ENCODE measurements at places on chromosomes 4 and X. TPM values are rescaled to one million over a fixed set of nuclear protein-coding genes. Genes with fewer than 3 reads are reported as not detected.

CT47B1 gene
- total RNA-seq: not detected

TCP11X2 gene
- total RNA-seq: not detected

IGSF1 gene
- total RNA-seq: 0.64 TPM

DNA sequence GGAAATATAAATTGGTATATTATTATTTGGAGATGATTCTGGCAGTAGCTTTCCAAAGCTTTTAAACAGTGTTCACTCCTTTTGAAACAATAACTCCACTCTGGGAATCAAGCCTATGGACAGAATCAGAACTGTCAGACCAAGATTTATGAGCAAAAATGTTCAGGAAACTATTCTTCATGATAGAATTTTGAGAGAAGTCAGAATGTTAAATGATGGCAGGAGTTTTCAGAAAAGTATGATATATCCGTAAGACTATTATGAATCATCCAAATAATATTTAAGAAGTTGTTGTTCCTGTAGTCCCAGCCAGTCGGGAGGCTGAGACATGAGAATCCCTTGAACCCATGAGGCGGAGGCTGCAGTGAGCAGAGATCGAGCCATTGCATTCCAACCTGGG, 50.5 kb upstream of the ADGRG2 start:
- no peak for DNase-seq

- no peak for DNase-seq
Measured at GRCh38 chrX:106201502-106202178, 33.5 kb downstream of the PWWP3B start.

DNA sequence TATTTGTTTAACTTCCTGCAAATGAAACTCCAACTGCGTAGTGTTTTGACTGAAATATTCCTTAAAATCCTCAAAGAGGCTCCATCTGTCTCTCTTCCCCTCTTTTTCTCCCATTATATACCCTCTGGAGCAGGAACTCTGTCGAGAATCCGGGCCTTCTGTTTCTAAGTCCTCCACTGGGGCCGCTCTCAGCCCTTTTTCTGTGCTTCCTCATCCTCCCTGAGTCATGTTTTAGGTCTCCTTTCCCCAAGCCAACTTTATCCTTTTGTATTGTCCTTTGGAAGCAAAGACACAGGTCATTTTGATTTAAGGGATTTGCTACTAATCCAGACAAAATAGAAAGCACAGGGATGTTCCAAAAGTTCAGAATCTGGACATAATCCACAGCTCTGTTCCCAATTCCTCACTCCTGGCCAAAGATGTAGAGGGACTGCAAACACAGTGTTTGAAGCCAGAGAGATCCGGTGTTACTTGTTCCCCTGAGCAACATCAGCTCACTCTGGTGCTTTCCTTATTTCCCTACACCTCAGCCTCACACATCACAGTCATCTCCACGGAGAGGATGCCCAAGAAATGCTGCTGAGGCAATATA, 131.0 kb upstream of the KLF3 start:
- DNase-seq: no peak

DNA sequence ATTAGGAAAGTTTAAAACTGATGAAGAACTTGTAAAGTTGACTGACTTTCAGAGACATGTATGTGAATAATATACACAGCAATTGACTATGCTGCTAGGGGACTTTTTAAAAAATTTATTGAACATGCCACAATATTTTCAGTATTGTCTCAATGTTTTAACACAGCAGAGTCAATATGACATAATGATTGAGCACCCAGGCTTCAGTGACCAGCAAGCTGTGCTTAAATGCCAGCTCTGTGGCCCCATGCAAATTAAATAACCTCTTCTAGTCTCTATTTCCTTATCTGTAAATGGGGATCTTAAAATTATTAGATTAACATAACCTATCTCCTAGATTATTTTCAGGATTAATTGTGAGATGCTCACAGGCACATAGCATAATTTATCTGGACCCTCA, 56.8 kb upstream of the TXK start:
- no peak for DNase-seq

- DNase-seq: no peak
Measured at GRCh38 chr4:169260217-169260866, 10.4 kb downstream of the SH3RF1 start.

GRCh38 chr4:145861336-145862318, 77.0 kb downstream of the ZNF827 start:
- DNase-seq: no peak

DNA sequence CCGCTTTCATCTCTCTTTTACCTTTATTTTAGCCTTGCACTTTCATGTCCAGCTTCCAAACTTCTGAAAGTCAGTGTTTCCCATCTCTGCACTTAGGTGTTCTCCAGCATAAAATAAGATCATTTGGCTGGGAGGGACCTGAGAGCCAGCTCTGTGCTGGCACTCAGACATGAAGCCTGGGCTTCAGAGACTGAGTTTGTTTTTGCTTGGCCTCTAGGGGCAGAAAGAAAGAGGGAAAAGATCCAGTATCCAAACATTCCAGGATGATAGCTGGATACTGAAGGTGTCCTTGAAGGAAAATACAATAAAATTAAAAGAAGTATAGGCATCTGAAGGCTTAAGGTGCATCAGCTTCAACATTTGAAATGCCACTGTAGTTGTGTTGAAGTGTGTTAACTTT, 202.4 kb upstream of the ZIC3 start:
- DNase-seq: no peak

All from right lobe of liver (tissue), 6 donors.